ENCODE measurements at places on chromosomes 1 and 21.

GRCh38 chr1:64471218-64472039 lies 1.5 kb downstream of the CACHD1 start:
- no peak for DNase-seq

- DNase-seq = no peak
Observed at GRCh38 chr1:3060601-3061551, 8.1 kb upstream of the PRDM16 start.

DNA sequence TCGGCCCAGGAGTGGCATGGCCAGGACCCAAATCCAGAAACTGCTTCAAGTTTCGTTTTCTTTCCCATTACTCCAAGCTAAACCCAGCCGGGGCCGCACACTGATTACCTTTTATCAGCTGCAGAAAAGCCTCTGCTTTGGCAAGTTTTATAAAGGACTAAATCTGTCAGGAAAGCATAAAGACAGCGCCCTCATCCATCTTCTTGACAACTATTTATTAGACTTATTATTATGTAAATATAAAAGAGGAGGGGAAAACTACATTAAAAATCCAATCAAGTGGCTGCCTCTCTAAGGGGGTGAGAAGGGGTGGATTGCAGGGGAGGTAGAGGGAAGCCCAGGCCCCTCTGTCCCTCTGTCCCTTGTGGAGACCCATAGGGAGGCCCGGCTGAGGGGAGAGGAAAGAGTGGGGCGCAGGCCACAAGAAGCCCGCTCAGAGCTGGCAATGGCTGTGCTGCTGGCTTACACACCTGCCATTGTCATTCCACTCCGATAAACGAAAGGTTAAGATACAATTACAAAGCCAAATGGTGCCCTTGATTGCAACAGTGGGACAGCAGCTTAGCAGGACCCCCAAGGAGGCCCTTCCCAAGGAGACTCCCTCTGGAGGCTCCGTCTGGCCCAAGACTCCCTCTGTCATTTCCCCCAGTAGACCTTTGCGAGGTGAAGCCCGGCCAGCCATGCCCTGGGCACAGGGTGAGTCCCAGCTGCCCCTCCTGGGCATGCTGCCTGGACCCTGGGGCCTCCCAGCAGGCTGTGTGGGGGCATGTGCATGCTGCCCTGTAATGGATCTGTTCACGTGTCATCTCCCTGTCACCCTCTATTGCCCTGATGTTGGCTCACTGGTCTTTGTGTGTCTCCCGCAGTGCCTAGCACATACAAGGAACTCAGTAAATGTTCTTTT lies 45.4 kb downstream of the KCND3 start:
- DNase-seq = no peak

DNA sequence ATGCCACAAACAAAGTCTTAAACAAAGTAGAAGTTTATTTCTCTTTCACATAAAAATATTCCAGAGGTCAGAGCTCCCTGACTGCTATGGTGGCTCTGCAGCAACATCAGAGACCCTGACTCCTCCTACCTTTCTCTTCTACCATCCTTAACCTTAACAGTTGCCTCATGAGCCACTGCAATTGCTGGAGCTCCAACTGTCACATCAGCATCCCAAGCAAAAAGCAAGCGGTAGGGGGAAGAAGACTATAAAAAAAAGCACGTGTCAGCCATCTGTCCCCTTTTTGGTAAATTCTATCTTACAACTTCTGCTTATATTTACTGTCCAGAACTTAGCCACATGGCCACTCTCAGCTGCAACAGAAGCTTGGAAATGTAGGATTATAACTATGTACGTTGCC lies 21.8 kb upstream of the H6PD start:
- DNase-seq = no peak

- no peak for DNase-seq
Observed at GRCh38 chr1:89903550-89903949, 82.7 kb downstream of the LRRC8D start.

Data from activated CD4-positive, CD25-positive, alpha-beta regulatory T cell (primary cell).